KBM-7 (cell line): ENCODE measurements at places on chromosomes 12 and 14.

DNA sequence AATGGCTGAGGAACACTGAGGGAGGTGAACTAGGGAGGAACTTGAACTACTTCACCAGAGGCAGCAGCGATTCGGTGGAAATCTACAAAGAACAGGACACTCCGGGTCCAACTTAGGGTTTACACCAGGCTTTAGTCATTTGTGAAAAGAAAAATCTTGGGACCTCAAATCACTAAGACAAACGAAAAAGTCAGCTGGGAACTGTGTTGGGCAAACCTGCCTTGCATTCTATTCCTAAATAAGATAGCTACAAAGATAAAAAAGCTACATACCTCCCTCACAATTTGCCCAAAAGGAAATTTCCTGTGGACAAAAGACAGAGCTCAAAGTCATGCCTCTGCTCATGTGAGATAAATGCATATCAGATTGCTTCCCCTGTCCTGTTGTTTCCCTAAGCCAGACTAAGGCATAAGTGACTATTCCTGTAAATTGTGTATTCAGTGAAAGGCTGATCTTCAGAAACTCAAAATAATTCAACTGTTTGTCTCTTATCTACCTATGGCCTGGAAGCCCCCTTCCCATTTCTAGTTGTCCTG, 106.6 kb downstream of the APAF1 start:
- no peak for DNase-seq

DNA sequence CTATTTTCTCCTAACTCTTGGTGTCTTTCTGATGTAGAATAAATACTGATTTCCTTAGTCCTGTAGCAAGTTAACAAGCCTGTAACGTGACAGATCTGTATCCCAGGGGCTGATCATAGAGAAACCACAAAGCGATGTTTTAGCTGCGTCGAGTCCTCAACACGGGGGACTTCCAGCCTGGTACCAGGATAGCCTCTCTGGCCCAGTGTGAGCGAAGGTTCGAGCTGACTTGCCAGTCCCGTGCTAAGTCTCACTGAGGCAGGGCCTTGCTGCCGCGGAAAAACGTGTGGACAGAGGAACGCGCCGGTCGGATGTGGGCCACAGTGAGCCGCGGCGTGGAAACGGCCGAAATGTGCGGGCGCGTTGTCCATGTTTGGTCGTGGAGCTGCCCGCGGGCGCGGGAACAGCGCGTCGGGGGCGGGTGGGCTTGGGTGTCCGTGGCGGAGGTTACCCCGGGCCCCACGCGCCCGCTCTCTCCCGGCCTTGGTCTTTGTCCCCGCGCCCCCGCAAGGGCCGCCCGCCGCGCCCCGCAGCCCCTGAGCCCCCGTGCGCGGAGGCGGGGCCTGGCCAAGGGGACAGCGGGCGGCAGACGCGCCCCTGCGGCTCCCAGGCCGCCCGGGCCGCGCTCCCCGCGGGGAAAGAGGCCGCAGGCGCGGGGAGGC, 531 bp upstream of the EML1 start:
- DNase-seq, result no peak

DNA sequence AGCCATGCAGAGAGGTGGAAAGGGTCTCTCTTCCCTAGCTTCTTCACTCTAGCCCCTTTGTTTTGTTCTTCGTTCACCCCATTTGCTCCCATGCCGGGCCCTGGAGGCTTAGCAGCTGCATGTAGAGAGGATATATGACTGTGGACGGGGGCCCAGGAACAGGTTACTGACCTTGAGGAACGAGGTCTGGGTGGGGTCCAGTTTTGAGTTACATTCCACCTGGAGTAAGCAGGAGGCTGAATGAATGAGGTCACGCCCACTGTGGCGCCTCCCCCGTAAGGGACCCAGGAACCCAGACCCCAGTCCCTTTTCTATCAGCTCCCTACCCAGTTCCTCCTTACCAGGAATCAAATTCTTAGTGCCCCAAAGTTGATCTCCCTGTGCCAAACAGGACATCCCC, 6.6 kb downstream of the NDRG2 start:
- no peak for DNase-seq

DNA sequence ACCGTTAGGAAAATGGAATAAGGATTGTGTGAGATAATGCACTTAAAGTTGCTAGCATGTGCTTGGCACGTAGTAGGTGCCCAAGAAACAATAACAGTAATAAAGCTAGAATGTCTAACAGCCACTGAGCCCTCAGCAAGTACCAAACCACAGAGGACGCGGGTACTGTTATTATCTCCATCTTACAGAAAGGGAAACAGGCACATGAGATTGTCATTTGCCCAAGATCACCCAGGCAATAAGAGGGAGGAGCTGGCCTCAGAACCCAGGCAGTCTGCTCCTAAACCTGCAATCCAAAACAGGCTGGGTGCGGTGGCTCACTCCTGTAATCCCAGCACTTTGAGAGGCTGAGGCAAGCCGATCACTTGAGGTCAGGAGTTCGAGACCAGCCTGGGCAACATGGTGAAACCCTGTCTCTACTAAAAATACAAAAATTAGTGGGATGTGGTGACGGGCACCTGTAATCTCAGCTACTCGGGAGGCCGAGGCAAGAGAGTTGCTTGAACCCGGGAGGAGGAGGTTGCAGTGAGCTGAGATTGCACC, 5.1 kb upstream of the SDS start:
- no peak for DNase-seq

DNA sequence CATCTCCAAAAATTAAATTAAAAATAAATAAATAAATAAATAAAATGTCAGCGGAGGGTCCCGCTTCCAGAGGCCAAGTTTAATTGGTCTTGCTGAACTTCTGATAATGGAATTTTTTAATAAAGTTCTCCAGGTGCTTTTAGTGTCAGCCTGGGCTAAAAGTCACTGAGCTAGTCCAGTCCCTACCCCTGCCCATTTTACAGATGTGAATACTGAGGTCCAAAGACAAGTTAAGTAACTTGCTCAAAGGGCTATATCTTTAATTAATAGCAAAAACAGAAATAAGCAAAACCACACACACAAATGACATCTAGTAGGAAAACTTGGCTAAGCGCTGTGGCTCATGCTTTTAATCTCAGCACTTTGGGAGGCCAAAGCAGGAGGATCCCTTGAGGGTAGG, 5.6 kb upstream of the RFC5 start:
- DNase-seq, result no peak

- peak; percentile 48 for DNase-seq
Observed at GRCh38 chr12:128069359-128069997, 197.5 kb upstream of the TMEM132C start.

DNA sequence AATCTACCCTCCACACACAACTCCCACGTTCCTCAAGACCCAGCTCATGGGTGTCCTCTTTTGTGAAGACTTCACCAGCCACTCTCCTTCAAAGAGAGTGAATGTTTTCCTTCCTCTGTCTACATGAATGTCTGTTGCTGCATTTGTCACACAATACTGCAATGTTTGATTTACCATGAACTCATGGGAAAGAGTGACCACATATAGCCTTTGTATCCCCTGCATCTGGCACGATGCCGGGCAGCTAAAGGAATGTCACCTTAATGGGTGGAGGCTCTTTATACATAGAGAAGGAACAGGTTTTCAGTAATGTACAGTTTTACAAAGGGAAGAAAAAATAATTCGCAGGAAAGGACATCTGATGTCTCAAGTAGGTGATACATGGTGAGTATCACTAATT, 12.1 kb upstream of the BCDIN3D start:
- DNase-seq, result no peak

DNA sequence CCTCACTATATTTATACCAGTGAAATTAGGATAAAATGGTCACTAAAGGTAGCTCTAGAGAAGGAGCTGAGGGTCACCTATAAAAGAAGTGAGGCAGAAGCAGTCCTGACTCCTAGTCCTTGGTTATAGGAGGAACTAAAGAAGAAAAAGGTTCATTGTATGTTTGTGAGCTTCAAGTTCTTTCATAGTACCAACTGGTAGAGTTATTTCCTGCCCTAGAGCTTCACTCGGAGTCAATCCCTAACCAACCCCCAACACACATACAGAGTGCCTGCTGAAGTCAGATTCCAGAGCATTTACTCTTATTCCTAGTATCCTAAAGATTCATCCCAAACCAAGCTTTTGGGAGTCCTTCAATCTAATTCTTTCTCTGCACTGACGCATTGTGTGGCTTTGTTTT, 29.3 kb upstream of the FRMD6 start:
- no peak for DNase-seq

DNA sequence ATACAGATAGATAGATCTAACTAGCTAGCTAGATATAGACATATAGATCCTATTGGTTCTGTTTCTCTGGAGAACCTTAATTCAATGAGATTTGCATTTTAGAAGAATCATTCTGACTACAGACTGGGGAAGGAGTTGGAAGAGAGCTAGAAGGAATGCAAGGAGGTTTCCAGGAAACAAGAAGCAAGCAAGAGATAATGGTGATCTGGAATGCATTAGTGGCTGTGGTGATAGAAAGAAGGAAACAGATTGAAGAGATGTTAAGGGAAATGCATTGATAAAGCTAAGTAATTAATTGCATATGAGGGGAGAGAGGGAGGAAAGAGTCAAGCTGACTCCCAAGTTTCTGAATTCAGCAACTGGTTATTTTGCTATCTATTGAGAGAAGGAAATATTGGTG, 42.7 kb downstream of the DBX2 start:
- DNase-seq, result no peak

DNA sequence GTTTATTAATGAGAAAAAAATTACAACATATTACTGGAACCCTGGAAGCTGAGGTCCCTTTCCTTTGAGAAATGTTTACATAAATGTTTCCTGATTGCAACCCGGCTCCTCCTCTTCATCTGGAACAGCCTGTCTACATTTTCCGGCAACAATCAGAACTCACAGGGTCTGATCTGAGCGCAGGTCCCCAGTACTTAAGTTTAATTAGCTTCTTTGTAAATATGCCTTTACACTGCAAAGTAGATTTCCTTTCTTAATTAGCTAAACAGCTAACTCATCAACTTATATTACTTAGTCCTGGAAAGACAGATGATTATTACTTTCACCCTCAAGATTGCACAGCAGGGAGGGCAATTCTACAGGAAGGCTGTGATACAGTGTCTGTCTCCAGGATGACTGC, 213.0 kb downstream of the MON2 start:
- DNase-seq, result no peak

- DNase-seq, result no peak
Observed at GRCh38 chr14:70789361-70789760, 20.0 kb downstream of the MAP3K9 start.

- DNase-seq, result no peak
Observed at GRCh38 chr12:107558816-107559382, 126.7 kb upstream of the PWP1 start.

- no peak for DNase-seq
Observed at GRCh38 chr14:71408362-71409030, 501.2 kb downstream of the PCNX1 start.

DNA sequence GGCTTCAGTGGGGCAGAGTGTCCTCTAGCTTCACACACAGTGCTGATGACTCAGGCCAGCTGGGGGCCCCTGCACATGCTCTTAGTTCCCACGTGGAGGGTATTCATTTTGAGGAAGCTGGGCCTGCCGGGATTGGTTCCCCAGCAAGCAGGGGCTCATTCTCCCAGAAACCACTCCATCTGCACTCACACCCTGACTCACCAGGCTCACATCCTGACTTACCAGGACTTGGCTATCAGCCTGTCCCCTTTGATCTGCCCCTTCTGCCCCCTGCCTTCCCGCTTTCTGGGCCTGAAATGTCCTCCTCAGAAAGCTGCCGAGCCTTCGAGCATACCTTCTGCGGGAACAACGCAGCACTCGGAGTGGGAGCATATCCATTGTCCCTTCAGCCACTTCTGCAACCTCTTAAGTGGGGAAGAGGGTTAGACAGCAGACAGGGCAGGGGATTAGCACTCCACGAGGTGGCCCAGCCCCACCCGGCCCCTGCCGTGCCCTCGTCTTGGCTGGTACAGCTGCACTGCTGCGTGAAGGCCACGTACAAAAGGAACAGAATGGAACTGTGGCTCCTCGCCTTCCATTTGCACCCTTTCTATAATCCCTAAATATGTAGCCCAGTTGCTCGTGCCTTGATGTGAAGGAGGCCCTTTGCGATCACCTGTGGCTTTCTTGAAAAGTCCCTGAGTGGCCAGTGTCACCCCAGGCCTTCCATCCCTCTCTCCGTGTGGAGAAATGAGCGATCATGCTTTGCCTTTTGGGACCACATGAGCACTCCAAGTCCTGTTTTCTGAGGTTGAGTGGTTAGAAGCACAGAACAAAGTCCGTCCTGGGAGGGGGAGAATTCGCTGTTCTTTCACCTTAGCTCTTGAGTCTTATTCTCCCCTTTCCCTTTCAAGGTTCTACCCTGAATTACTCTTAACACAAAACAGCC, 26.1 kb downstream of the TPCN1 start:
- DNase-seq, result peak; percentile 58

DNA sequence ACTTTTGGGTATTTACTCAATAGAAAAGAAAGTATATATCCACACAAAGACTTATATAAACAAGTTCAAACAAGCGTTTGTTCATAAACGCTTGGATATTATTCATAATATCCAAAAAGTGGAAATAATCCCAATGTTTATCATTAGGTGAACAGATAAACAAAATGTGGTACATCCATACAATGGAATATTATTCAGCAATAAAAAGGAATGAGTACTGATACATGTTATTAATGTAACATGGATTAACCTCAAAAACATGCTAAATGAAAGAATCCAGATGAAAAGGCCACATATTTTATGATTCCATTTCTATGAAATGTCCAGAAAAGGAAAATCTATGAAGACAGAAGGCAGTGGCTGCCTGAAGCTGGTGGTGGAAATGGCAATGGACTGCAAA, 16.8 kb upstream of the MYH7 start:
- DNase-seq, result no peak

GRCh38 chr12:112881602-112882001, 25.2 kb upstream of the OAS1 start:
- no peak for DNase-seq

GRCh38 chr14:99467336-99468078, 13.2 kb downstream of the SETD3 start:
- no peak for DNase-seq

- DNase-seq, result no peak
Observed at GRCh38 chr12:50127546-50127945, 15.5 kb downstream of the COX14 start.

DNA sequence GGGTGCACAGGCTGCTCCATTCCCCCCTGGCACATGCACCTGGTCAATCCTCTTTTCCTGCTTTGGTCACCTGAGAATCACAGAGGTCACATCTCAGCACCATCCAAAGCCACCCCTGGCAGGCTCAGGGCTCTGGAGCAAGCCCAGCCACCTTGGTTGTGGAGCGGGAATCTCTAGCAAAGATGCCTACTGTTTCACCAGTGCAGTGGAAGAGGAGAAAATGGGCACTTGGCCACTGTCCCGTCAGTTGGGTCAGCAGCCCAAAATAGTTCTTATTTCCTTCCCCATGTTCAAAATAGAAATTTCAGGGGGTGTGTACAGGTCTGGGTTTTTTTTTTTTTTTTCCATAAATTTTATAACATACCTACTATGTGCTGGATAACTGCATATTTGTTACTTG, 18.3 kb downstream of the RTL1 start:
- DNase-seq, result no peak

- peak; percentile 89 for DNase-seq
Observed at GRCh38 chr12:1605129-1606020, 11.0 kb upstream of the FBXL14 start.
